ENCODE measurements at places on chromosomes 11 and 22.

DNA sequence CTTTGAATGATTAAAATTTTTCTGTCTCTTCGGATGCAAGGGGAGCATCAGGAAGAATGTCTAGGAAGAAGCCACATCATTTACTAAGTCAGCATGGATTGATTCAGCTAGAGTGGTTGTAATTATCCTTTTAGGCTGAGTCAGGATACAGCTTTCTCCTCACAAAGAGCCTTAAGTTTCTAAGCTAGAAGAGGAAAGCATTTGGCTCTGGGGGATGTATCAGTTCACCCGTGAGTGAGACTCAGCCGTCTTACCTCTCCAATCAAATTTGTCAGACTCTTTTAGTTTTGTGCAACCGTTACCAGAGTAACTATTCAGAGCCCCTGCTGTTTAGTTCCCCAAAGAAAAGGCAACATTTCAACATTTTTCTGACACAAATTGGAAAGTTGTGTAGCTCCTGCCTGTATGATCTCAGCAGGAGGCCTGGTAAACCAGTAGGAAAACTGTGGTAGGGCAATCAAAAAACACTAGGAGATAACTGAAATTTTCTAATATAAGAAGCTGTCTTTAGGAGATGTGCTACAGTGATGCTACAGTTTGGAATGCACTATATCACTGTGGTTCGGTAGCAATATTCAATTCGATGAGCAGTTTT, 432.4 kb upstream of the LUZP2 start:
- DNase-seq: no peak

- no peak for DNase-seq
These were observed 672.2 kb downstream of the LRRC4C start for GRCh38 chr11:40787224-40787623.

GRCh38 chr22:37267661-37268413, 14.5 kb upstream of the CYTH4 start:
- DNase-seq: no peak

- DNase-seq: no peak
These were observed 5.8 kb upstream of the SLC43A3 start for GRCh38 chr11:57432714-57433163.

DNA sequence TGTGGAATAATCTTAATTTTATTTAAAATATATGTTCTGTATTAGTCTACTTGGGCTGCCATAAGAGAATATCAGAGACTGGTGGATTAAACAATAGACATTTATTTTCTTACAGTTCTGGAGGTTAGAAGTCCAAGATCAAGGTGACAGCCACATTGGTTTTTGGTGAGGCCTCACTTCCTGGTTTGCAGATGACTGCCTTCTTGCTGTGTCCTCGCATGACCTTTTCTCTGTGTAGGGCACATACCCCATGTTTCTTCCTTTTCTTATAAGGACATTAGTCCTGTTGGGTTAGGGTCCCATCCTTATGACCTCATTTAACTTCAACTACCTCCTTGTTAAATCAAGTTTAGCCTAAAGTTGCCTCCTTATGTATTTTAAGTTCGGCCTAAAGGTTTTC, 202.7 kb upstream of the MPPED2 start:
- no peak for DNase-seq

DNA sequence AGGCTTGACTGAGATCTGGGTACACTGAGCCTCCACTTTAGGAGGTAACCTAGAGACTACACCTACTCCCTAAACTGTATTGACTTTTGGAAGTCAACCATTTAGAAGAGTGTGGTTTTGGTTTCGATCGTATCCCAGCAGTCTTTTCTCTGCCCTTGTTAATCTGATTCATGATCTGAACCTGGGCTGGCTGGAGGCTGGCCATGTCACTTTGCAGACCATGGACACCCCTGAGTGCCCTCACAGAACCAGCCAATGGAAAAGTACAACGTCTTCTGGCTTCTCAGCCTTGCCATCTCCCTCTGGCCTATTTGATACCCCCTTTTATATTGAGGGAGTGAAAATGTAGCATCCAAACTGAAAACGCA, 10.8 kb downstream of the EHF start:
- DNase-seq: no peak

DNA sequence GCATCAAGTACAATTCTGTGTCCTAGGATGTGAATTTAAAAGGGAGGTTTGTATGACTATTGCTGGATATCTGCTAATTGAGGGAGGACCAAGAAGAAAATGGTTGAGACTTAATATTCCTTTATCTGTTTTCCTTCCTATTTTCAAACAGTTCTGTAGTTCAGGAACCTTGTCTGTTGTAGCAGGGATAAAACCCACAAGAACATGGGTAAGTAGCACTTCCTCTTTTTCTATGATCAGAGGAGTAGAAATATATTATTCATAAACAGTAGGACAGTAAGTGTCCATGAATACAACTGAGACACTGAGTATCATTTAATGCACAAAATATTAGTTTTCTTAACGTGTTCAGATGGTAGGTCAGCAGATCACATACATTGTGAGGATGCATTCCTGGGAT, 7.6 kb downstream of the MS4A3 start:
- DNase-seq: no peak

DNA sequence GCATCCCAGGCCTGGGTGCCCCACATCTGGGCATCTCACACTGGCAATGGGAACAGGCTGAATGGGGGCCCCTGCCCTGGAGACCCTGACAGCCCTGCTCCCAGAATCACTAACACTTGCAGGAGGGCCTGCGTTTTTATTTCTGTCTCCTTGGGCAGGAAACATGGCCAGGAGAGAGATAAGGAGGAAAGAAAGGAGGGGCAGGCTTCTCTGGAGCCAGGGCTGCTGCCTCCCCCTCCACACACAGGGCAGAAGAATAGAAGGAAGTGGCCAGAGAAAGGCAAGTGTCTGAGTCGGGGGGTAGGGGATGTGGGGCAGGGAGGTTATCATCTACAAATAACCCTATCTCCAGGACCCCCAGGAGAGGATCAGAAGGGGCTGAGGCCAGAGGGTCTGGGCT, 25.5 kb upstream of the TSPAN18 start:
- DNase-seq: no peak

DNA sequence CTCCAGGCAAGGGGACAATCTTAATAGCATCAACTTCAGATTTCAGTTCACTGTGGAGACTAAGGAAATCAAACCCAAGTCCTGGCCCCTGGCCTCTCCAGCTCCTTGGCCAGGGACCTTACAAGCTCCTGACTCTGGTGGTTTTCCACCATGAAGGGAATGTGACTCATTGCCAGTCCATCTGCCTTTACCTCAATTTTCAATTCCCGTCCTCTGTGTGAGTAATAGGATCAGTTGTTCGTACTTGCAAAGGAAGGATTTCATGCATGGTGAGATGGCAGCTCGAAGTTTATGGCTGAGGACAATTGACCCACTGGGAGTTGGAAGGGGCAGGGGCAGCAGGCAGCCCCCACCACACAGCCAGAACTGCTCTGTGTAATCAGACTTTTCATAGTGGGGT, 42.5 kb downstream of the INSC start:
- no peak for DNase-seq

- DNase-seq: no peak
These were observed 349 bp downstream of the TIMM10 start for GRCh38 chr11:57530215-57530595.

- DNase-seq: no peak
These were observed 175.5 kb downstream of the ADAMTS15 start for GRCh38 chr11:130623670-130624668.

GRCh38 chr11:126997641-126998040, 2.9 kb downstream of the KIRREL3 start:
- no peak for DNase-seq

- DNase-seq: peak; percentile 76
These were observed 4.0 kb upstream of the FTH1 start for GRCh38 chr11:61971248-61972111.

DNA sequence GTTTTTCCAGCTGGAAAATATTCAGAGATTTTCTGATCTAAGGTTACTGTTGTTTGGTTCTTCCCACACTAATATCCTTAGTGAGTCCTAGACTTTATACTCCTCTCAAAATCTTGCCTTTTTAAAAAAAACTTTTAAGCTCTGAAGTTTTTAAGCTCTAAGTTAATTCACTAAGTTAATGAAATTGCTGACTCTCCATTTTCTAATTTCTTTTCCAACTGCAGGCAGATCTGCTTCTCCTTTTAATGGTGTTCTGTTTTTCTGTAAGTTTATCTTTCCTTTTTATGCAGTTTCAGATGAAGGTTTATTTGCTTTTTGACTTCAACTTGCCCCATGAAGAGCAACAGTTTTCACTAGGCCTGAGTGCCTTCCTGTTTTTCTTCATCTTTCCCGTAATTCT, 125.8 kb upstream of the ARHGAP42 start:
- DNase-seq: no peak

- no peak for DNase-seq
These were observed 4.2 kb downstream of the HEPN1 start for GRCh38 chr11:124923296-124923695.

- DNase-seq: no peak
These were observed 627.8 kb upstream of the ANO5 start for GRCh38 chr11:21564833-21565682.

DNA sequence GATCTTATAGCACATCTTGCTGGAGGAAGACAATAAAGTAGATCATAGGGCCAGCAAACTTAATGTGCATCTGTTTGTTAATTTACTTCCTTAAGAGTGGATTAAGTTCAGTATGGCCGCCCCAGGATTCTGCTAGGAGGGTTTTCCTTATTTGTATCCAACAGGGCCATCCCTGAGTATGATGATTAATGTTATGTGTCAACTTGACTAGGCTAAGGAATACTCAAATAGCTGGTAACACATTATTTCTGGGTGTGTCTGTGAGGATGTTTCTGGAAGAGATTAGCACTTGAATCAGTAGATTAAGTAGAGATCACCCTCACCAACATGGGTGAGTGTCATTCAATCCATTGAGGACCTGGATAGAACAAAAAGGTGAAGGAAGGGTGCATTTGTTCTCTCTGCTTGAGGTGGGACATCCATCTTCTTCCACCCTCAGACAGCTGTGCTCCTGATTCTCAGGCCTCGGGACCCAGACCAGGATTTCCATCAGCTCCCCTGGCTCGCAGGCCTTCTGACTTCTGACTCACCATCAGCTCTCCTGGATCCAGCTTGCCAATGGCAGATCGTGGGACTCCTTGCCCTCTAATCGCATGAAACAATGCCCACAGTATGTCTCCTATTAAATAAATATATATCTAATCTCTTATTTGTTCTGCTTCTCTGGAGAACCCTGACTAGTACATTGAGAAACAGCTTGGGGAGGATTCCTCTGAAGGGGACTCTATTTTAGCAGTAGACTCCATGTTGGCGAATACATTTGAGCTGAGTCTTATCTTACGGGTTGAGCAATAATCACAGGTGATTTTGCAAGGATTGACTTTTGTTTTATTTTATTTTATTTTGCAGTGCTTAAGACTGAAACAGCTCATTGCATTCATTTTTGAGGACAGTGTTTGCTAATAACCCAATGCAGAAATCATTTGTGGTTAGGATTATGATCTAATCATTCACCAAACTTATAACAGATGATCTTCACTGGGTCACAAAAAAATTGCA, 9.0 kb upstream of the ZBTB44 start:
- no peak for DNase-seq

- DNase-seq: no peak
These were observed 39.7 kb upstream of the AKIP1 start for GRCh38 chr11:8871171-8871775.

GRCh38 chr11:17414992-17415391, 26.5 kb upstream of the KCNJ11 start:
- no peak for DNase-seq

DNA sequence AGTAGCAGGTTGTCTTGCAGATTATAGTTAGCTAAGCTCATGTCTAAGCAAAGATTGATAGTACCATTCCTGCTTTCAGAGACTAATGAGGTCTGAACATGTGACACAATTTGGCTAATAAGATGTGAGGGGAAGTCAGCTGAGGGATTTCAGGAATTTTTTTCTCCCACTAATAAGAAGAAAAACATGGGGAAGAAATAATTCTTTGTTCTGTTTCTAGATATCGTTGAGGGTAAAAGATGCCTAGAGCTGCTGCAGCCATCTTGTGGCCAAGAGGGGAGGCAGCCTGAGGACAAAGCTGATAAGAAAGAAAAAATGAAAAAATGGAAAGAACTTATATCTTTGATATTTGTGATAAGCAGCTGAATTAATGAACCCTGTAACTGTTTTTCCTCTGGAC, 1334.4 kb downstream of the LRRC4C start:
- no peak for DNase-seq

DNA sequence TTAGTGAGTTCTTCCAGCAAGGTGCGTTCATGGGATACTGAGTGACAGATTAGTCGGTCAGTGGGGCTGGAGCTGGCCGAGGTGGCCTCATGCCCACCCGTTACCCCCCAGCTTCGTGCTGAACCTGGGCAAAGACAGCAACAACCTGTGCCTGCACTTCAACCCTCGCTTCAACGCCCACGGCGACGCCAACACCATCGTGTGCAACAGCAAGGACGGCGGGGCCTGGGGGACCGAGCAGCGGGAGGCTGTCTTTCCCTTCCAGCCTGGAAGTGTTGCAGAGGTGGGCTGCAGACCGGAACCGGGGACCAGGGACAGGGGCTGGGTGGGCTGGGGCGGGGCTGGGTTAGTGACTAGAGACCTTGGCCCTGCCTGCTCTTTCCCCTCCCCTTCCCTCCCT, 2.9 kb downstream of the LGALS1 start:
- DNase-seq: no peak

GRCh38 chr11:68689737-68690625, 5.6 kb downstream of the GAL start:
- no peak for DNase-seq

DNA sequence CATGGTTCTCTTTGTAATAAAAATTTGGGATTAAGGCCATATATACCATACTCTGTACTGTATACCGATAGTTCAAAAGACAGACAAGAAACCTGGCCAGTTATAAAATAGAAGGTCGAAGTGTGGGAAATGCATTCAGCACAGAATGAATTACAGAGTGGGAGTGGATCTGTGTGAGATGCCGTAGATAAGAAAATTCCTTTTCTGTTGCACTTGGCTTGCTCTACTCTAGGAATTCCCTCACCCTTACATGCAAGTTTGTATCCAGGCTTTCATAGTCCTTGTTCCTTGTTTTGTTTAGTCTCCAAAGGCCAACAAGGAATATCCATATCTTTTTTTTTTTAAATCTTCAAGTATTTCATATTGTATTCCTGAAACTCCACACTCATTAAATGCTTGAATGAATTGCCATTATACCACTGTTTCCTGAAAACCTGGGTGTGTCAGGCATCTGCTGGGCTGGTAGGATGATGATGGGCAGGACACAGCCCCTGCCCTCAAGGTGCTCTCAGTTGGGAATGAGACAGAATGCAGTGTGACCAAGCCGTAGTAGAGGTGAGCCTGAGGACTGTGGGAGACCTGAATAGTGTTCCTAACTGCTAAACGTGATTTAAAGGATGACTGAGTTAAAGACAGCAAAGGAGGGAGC, 53.5 kb downstream of the TEAD1 start:
- DNase-seq: no peak
